Right ventricle myocardium inferior (tissue), 1 donor: ENCODE measurements at places on chromosomes 1 and 21.

DNA sequence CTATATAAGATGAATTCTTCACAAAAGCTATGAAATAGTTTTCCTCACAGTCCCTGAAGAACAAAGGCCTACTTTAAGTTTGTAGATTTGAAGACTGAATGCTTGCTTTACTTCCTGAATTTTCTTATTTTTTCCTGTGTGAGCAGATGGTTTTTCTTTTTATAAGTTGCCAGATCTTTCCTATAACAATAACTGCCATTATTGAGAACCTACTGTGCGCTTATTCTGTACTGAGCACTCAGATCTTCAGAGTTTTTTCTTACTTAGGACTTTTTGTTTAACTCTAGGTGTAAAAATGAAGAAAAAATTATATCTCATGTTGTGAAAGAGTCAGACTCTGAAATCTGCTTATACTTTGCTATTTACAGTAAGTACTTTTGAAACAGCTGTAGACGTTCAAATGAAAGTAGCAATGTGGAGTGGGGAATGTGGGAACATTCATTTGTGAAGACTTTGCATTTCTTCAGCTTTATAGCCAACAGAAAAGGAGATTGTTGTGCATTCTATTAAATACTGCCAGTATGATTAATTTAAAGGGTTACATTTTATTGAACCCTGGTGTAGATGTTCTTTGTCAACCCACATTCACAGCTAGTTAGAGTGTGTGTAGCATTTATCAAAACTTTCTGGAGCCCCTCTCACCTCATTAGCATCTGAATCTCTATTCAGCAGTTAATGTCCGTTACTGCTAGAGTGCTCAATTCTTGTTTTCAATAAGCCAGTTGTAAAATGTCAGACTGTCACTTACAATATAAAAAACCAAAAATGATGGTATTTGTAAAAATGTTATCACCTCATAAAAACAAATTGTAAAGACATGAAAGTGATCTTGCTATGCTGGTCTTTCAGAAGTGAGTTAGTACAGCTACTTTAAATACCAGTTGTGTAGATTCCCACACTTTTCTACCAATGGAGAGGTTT is 29.0 kb downstream of the NFIA start:
- no peak for DNase-seq

GRCh38 chr1:209672705-209673630 is 2.2 kb upstream of the G0S2 start:
- no peak for DNase-seq

- DNase-seq, result no peak
Observed at GRCh38 chr1:97567000-97567749, 353.7 kb downstream of the DPYD start.

- no peak for DNase-seq
Observed at GRCh38 chr21:25901330-25901979, 166.7 kb downstream of the GABPA start.

DNA sequence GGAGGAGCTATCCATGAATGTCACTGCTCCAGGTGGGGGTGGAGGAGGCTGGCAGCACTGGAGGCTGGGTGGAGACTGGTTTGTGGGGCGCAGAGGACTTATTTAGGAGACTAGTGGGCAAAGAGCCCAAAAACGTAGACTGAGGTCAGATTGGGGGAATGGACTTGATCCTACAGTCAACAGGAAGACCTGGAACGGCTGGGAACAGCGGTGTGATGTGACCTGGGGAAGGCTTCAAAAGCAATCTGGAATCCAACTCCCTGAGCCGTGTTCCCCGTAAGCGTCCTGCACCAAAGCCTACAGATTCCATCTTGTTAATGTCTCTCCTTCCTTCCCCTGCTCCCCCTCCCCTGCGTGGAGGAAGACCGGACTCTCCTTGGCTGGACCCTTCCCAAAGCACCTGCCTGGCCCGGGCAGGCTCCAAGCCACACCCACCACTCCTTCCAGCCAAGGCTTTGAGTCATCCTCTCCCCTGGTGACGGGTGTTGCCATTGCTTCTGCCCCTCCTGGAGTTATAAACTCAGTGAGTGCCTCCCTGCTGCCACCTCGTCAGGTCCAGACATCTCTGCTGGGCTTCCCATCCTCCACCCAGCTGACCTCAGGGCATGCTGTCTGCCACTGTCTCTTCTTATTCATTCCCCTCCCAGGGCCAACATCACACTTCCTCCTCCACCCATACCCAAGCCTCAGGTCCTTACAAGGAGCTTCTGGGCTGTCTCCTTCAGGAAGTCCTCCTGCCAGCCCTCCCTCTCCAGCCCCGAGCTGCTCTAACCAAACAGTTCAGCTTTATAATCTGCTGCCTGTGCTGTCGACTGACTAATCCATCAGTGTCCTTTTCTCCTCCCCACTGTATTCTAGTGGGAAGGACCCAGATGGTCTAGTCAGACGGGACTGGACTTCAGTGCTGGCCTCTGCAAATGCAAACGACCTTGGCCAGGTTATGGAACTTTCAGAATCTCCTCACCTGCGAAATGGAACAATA is 1.6 kb upstream of the CLSTN1 start:
- DNase-seq, result no peak
